ENCODE measurements at places on chromosomes 4 and X. TPM values are rescaled to one million over a fixed set of nuclear protein-coding genes. Genes with fewer than 3 reads are reported as not detected.

The NWD2 gene
- 2.4 TPM for total RNA-seq

DNA sequence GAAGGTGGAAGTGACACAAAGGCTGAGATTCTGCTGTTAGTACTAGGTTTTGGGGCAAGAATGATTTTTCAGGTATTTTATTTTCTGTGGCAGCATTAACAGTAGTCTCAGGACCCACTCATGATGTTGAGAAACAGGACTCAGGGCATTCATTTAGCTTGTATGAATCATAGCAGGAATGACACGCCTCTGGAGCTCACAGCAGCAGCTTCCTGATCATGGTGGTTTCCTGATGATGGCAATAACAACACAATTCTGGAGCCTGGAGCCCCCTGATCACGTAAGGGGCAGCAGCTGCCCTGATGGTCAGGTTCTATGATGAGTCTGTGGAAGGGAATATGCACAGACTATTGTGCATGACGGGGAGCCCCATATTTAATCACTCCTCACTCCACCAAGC lies 47.0 kb downstream of the TASL start:
- no peak for DNase-seq

DNA sequence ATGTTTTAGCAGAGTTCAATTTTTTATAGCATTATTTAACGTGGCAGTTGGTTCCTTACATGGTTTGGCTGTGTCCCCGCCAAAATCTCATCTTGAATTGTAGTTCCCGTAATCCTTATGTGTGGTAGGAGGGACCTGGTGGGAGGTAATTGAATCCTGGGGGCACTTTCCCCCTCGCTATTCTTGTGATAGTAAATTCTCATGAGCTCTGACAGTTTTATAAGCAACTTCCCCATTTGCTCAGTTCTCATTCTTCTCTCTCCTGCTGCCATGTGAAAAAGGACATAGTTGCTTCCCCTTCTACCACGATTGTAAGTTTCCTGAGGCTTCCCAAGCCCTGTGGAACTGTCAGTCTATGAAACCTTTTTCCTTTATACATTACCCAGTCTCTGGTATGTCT lies 329.5 kb downstream of the GRIA2 start:
- DNase-seq: no peak

GRCh38 chr4:95439071-95439470 lies 109.7 kb downstream of the UNC5C start:
- peak; percentile 61 for DNase-seq

GRCh38 chr4:83340692-83341343 lies 6.2 kb upstream of the HPSE start:
- no peak for DNase-seq

The PIR gene
- 1.7 TPM for total RNA-seq

DNA sequence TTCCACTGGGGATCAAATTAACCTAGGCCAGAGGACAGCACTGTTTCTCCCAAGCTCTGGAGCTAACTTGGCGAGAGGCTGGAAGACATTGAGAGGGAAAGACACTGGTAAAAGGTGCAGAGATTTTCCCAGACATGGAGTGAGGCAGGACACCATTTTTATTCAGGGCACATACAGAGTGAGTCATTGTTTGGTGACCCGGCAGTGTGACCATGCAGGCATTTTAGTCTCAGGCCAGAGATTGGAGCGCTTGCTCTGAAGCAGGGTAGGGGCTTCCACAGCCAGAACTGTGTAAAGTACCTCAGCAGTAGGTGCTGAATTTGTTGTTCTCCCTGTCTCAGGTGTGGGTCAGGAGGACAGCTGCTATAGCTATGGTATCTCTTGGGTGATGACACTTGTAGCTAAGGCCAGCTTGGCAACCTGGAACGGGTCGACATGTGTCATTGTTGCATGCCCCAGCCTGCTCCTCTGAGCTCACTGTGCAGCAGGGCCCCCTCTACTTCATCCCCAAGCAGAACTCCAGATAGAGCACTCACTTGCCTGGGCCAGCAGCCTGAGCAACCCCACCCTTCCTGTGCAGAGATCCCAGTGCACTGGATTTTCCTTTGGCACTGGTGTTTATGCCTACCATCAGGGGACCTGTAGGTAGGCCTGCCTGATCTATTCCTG lies 79.8 kb upstream of the ATP8A1 start:
- no peak for DNase-seq

The PAGE4 gene
- total RNA-seq: 2.6 TPM

DNA sequence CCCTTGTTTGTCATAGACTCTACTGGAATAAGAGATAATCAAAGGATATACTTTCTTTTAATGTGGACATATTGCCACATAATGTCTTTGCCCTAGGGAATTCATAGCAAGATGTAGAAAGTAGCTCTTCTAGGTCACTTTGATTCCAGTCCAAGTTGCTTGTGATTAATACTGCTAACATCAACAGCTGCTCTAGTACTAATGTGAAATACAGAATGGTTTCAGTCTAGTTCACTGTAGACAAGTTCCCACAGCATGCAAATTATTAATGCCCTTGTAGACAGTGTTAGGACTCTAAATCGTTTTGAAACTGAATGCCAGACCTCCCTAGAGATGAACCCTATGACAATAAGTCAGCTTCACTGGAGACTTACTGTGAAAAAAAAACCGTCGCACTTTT lies 494.6 kb upstream of the ATOH1 start:
- DNase-seq: no peak

GRCh38 chr4:159284113-159284512 lies 181.2 kb downstream of the RAPGEF2 start:
- DNase-seq: peak; percentile 53

GRCh38 chrX:127011629-127012028 lies 192.1 kb downstream of the PRR32 start:
- no peak for DNase-seq

- DNase-seq: no peak
Measured at GRCh38 chr4:41546638-41547037, 8.7 kb downstream of the LIMCH1 start.

- peak; percentile 40 for DNase-seq
Measured at GRCh38 chrX:86946569-86946968, 571.0 kb upstream of the KLHL4 start.

DNA sequence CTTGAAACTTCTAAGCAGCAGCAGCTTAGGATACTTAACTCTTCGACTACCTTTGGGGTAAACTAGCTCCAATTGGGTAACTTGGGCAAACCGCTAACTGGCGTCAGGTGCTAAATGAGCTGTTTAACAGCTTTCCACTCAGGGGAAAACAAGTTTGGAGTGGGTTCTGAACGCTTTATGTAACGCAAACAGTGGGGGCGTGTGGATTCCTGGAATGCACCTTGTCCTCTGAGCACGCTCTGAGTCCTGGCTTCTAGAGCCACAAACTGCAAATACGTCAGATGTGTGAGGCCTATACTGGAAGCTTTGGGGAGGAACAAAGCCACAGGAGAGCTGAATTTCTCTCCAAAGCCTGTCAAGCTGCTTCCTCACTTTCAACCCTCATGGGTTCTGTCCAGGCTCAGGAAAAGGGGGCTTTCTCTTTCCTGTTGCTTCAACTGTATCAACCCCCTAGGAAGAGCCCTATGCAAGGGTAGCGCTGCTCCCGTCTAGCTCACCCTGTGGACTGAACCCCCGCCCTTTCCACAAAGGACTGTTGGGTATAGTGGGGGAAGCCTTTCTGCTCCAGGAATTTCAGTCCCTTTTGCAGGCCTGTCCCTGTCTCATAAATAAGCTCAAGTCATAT lies 4.5 kb upstream of the WDR1 start:
- DNase-seq: no peak

The TCP11X2 gene
- total RNA-seq: not detected

The WAS gene
- 0.48 TPM for total RNA-seq

The ZNF330 gene
- total RNA-seq: 46.2 TPM

DNA sequence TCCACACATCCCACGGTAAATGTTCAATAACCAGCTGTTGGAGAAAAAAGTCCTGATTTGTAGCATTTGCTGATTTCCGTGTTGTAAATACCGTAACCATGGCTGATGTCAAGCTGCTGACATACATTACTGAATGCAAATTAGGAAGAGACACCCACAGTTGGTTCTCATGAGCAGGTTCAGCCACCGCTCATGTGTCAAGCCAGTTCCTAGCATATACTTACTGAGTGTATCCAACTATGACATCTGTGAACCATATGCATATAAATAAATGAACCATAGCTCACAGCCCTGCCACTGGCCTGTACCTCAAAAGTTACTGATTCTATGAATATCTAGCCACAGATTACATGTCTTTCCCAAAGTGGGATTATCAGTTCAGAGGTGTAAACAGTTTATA lies 29.5 kb downstream of the FHDC1 start:
- no peak for DNase-seq

The PCDH7 gene
- total RNA-seq: 96.1 TPM
